Uterine smooth muscle cell (primary cell): ENCODE measurements at places on chromosomes 11 and 22. TPM values are rescaled to one million over a fixed set of nuclear protein-coding genes. Genes with fewer than 3 reads are reported as not detected.

RFPL3 gene
- not detected in 2 replicates for total RNA-seq

TECTA gene
- total RNA-seq, result 0.22 and 0.87 TPM in 2 replicates

TRIM48 gene
- total RNA-seq, result not detected in 2 replicates

APOA4 gene
- not detected in 2 replicates for total RNA-seq
